Effector memory CD8-positive, alpha-beta T cell (primary cell): ENCODE measurements at places on chromosomes 3 and 15.

DNA sequence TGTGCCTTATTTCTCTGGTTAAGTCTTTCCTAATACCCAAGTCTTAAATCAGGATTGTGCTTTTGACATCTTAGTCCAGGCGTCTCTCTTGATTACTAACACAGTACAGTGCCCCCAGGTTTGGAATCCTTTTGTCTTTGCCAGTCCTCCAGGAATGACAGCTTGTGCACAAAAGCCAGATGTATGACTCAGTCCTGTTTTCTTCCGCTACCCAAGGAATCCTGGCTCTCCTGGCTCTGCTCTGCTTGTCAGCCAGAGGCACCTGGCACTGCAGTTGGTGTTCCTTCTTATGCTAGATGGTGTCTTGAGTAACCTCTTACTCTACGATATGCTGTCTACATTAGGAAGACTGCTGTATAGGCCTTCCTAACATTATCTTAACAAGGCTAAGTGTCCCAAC, 728.2 kb upstream of the NECTIN3 start:
- DNase-seq, result no peak

DNA sequence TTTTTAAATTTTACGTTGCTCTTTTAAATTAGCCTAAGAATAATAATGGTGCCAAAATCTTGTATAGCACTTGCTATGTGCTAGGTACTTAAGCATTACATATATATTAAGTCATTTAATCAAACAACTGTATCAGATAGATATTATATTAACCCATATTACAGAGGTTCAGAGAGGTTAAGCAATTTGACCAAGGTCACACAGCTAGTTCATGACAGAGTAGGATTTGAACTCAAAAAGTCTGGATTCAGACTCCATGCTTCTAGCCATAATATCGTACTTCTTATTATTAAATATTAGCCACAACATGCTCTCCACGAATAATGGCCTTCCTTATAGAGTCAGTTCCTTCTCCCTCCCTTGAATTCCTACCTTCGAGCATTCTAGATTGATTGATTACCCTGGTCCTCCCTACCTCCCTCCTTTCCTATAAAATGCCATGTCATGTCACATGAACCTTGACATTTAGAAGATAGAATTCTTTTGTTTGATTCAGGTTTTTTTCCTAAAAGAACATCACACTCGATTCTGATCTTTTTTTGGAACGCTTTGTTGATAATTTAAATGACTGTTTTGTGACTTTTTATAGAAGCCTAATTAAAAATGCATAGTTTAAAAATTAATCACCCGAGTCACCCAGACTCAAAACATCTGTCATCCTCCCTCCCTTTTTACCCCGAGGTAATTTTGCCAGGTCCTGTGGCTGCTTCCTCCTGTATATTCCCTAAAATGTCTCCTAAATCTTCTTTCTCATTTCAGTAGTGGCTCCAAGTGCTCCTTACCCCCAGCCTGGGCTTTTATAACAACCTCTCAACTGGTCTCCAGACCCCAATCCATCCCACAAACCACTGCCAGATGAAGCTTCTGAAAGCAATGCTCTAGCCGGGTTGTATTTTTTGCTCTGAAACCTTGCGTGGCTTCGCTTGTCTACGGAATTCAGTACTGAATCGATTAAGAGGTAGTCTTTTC, 8.5 kb upstream of the PSMD6 start:
- DNase-seq, result no peak

GRCh38 chr3:131881777-131882176, 153.0 kb downstream of the CPNE4 start:
- no peak for DNase-seq

DNA sequence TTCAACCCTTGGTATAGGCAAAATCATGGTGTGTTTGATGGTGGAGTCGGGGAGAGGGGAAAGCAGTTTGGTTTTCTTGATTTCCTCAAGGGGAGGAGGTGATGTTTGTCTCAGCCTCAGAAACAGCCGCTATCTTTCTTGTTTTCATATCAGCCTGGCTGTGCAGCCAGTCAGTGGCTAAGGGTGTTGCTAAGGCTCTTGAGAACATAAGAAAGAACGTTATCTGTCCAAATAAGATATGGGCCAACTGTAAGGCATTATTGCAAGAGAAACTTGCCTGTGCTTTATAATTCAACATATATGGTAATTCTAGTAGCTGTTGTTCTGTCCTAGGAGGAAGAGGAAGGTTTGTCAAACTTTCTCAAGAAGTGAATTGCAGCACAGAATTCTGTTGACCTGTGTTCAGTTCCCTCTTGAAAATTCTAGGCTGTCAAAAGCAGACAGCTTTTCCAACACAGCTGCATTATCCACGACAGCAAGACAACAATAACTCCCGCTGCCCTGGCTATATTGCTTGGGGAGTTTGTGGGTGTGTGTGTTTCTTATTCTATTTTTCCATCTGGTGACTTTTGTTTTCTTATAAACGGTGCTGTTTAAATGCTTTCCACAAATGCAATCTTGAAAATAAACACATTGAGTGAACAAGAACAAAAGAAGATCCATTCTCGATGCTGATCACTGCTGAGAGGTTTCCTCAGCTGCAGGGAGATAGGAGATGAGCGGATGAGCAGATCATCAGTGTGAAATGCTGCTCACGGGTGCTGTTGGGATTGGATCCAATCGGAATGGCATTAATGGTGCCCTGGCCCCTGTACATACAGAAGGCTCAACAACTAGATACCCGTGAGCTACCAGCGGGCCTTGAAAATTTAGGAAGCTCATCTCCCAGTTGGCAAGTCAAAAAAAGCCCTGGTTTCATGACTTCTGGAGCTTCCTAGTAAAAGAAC, 90.8 kb upstream of the TNFAIP8L3 start:
- no peak for DNase-seq

DNA sequence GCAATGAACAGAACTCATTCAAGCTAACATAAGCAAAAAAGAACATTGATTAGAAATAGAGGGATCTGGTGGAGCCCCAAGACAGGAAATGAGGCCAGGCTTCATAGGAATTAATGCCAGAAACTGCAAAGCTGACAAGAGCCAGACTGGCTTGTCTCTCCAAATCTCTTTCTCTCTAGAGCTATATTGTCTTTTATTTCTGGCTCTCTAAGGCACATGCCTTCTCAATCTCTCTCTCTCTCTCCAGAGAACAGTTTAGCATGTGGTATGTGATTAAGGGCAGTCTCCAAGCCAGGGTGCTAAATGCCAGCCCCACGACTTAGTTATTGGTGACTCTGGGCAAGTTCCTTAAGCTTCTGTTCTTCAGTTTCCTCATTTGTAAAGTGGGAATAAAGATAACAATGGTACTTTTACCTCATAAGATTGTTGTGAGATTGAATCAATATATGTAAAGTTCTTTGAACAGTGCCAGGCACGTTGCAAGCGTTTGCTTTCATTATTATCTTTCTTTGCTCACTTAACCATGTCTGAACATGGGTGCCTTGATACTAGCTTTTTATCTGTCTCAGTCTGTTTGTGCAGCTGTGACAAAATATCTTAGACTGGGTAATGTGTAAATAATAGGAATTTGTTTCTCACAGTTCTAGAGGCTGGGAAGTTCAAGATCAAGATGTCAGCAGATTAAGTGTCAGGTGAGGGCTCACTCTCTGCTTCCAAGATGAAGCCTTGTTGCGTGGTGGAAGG, 123.2 kb downstream of the BDH1 start:
- DNase-seq, result no peak

DNA sequence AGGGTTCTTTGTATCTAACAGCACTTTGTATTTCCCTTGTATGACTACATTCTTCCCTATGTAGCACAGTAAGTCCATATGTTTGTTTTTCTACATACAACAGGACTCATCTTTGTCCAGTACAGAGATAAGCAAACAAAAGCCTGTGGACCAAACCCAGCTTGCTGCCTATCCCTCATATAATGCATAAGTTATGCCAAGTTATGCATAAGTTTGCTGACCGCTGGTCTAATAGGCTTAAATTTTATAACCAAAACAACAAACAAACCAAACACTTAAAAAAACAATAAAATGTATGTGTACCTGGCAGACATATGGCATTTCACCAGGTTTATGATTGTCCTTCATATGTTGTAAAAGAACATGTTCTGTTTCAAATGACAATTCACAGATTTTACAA, 56.0 kb downstream of the ZNF280D start:
- no peak for DNase-seq

DNA sequence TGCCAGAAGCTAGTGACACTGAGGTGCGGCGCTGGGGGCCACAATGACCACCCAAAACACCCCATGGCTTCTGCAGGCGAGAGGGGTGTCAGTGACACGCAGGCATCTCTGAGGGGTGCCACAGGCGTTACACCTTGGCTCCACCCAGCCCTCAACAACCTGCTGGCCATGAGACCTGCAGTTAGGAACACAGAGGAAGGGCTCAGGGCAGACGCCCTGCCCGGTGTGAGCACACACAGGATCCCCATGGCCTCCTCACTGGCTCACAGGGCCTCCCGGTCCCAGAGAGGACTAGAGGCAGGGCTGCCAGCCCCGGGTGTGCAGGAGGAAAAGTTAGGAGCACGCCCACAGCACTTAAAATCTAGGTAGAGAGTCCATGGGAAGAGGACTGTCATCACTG, 35.1 kb downstream of the CYFIP1 start:
- DNase-seq, result no peak

- DNase-seq, result no peak
Observed at GRCh38 chr3:165751637-165752036, 85.6 kb downstream of the BCHE start.

- no peak for DNase-seq
Observed at GRCh38 chr3:141124715-141125114, 73.6 kb downstream of the SPSB4 start.

DNA sequence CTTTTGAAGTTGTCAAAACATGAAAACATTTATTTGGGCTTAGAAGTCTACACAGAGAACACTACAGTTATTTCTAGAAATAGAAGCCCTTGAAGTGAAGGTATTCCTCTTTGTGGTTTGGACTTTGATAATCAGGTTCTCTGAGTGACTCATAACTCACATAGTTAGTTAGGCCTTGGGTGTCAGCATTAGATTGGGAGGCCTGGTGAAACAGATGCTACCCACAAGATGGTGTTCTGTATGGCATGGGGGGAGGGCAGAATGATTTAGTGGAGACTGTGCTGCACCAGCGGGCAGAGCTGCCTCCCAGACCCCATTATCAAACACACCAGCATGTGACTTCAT, 108.9 kb upstream of the ETV5 start:
- DNase-seq, result no peak

DNA sequence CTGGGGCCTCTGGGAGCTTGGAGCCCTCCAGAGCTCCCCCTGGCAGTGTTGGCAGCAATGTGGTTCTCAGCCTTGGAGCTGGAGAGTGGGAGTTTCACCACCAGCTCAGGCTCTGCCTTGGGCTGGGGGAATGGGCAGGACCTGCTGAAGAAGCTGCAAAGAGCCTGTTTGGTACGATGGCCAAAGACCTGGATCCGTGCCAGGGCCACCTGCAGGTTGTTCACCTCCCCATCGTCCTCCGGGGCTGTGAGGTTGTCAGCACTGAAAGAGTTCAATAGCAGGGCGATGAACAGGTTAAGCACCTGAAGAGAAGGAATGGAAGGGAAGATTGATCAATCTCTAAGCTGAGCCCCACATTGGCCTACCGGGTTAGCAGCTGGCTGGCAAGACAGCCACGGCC, 77.3 kb upstream of the SCN5A start:
- no peak for DNase-seq

GRCh38 chr3:10292505-10293419, at the start of gene GHRL:
TSS of gene GHRL (minus strand) at chr3:10292947. CDS start at chr3:10290180, 2,767 bp downstream.
- no peak for DNase-seq

DNA sequence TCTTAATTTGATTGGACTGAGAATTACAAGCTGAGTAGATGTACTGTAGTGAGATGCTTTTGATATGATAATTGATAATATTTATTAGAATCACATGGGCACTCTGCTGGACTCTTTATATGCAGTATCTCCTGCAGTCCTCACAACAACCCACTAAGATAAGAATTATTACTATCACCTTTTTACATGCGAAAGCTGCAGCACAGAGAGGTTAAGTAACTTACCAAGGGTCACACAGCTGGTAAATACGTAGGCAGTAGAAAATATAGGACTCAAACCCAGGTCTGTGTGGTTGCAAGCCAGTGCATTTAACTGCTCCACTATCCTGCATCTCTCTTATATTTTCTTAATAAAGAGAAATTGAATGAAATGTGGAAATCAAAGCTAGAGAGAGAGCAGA, 392.8 kb upstream of the RORA start:
- DNase-seq, result no peak

DNA sequence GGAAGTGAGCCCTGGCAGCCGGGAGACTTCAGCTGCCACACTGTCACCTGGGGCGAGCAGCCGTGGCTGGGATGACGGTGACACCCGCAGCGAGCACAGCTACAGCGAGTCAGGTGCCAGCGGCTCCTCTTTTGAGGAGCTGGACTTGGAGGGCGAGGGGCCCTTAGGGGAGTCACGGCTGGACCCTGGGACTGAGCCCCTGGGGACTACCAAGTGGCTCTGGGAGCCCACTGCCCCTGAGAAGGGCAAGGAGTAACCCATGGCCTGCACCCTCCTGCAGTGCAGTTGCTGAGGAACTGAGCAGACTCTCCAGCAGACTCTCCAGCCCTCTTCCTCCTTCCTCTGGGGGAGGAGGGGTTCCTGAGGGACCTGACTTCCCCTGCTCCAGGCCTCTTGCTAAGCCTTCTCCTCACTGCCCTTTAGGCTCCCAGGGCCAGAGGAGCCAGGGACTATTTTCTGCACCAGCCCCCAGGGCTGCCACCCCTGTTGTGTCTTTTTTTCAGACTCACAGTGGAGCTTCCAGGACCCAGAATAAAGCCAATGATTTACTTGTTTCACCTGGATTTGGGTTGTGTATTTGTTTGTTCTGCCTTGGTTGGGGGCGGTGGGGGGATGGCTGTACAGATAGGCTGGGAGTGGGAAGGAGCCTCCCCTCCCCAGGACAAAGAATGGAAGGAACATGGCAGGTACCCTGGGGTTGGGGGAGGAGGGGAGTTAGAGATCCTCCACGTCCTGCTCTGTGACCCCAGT, 2.9 kb upstream of the GRM2 start:
- DNase-seq, result no peak

DNA sequence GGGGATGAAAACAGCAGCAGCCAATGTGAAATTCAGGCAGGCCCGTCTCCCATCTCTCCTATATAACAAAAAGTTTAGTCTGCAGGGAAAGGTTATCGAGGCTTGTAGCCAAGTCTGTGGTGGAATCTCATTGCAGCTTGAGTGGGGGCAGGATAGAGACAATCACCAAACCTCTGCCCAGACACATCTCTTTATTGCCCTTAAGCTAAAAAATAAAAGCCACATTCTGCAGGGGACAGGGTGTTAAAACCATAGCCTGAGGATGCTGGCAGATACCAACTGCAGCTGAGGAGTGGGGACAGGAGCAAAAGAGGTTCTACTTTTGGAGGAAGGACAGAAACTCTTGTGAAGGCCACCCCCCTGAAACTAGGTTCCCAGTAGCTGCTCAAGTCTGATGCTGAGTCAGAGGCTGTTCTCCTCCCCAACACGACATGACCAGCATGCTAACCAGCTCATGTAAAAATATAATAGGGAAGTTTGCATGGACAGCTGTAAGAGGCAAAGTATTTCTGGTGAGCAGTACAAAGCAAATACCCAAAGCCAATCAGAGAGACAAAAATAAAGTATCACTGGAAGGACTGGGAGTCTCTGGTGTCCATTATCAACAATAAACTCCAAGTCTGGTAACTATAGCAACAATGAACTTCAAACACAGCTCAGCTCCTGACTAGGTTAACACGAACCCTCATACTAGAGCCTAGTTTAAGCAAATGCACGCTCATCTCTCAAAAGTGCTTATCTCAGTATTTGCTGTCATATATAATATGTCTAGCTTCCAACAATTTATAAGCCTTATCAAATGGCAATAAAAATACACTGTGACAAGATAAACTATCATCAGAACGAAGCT, 362.2 kb upstream of the SLCO3A1 start:
- DNase-seq, result peak; percentile 29
